Activated CD8-positive, alpha-beta memory T cell treated with anti-CD3 and anti-CD28 coated beads for 4 hours (primary cell): ENCODE measurements at places on chromosomes 6 and 20.

DNA sequence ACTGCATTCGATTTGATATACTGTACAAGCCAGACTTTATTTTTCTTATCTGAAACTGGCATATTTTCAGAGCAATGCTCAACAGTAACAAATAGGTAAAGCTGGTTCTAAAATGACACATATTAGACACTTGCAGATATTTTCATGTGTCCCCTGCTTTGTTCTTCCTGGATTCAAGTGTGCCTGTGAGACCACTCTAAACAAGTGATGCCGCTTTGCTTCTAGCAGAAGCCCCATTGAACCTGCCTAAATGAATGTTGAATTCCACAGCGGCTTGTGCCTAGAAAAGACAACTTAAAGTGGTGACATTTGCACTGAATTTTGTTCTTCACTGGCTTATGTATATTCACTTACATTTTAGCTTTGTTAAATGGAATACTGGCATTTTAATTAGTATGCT lies 115.7 kb downstream of the AKAP7 start:
- no peak for DNase-seq

- DNase-seq: no peak
Measured at GRCh38 chr6:20932284-20932683, 398.0 kb downstream of the CDKAL1 start.

DNA sequence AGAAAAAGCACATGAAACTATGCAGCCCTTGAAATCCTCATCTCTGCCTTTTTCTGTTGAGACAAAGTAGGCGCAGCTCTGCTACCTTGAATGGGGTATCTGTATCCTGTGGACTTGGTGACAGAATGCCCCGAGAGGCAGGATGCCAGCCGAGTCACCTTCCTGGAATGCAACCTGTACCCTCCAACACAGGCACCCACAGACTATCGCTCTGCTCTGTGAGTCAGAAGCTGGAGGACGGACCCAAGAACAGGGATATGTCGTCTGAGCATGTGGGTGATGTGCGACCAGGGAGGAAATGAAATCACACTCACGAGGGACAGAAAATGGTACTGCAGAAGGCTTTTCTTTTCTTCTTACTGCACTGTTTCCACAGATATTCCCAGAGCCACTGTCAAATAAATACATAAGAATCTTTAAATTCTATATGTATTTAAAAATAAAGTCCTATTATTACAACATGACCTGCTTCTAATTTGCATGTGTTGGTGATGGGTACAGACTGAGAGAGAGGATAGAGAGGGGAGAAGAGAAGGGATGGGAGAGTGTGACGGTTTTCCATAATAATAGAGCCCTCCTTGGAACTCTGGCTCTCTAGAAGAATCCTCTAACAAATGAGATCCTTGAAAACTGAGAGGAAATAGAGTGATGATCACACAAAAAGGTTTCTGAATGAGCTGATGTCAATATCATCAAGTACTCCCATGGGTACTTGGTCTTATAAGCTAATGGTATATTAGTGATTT lies 308.1 kb downstream of the FOXC1 start:
- no peak for DNase-seq

DNA sequence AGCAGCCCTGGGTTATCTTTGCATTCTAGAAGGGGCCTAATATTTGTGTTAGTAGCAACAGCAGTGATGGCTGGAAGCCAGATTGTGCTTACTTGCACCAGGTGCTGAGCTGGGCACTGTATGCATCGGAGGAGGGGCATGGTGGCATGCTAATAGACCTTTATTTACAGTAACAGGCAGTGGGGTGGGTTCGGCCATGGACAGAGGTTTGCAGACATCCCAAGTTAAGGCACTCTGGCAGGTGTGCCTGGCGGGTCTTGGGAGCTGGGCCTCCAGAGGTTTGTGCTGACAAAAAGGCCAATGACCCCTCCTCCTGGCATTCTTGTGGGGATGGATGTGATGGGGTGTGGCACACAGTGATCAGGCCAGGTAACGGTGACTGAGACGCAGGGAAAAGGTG lies 39.0 kb upstream of the CD93 start:
- DNase-seq: no peak

DNA sequence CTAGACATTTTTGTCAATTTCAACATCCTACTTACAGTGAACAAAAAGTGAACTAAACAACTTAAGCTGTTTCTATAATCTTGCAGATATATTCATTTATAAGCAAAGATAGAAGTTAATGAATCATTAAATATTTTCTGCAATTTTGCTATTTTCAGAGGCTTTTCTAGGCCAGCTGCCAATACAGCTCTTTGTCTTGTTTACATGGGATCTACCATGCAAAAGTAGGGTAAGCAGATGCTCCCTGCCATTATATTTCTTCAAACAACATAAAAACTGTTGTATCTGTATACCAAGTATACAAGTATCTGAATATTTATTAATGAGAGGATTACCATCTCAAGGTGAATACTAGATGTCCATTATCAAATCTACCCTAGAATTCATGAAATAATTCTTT lies 15.4 kb downstream of the PNISR start:
- DNase-seq: no peak

GRCh38 chr6:53342217-53342616 lies 6.5 kb downstream of the ELOVL5 start:
- no peak for DNase-seq

- DNase-seq: no peak
Measured at GRCh38 chr6:133092771-133093170, 148.4 kb upstream of the EYA4 start.

- no peak for DNase-seq
Measured at GRCh38 chr6:13331516-13332348, 3.4 kb upstream of the TBC1D7 start.

DNA sequence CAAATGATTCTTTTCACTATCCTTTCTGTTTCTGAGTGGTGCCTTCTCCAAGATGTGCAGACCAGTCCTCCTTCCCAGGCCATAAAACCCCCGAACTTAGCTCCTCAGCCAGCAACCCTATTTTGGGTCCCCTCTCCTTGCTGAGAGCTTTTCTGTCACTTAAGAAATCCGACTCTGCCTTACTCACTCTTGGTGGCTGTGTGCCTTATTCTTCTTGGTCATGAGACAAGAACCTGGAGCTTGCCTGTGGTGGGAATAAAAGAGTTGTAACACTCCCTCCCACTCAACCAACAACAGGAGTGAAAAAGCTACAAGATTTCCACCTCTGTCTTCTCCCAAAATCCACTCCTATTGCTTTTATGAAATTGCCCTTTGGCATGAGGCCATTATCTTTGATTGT lies 62.6 kb downstream of the RPS12 start:
- no peak for DNase-seq

DNA sequence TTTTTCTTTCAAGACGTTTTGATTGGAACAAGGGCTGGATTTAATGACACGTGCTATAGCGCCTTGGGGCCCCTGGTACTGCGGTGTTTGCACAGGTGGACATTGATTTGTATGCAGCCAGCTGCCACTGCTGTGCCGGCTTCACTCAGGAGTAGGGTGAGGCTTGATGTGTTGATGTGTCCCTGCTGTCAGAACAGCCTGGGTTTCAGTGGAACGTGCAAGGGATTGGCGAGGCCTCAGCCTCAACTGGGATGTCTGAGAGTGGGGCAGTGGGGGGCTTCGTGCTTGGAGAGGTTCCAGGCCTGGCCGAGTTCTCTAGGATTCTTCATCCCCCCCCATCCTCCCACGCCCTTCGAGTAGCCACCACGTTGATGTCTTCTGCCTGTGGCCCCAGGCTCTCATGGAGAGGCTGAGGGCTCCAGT lies 23.0 kb downstream of the PYGB start:
- no peak for DNase-seq

- no peak for DNase-seq
Measured at GRCh38 chr6:122322824-122323223, 76.6 kb upstream of the HSF2 start.

DNA sequence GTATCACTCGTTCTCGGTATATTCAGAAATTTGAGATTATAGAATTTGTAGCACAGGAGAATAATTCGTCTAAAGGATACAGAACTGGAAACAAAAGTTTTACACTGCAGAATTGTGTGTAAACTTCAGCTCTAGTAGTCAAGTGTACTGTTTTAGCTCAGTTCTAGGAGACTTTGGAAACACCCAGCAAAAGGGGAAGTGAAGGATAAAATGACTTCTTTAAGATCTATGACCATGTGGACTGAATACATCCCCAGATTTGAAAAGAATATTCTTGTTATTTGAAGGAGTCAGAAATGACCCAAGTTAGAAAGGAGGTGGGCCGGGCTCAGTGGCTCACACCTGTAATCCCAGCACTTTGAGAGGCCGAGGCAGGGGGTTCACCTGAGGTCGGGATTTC lies 174.0 kb upstream of the FOXQ1 start:
- DNase-seq: no peak

DNA sequence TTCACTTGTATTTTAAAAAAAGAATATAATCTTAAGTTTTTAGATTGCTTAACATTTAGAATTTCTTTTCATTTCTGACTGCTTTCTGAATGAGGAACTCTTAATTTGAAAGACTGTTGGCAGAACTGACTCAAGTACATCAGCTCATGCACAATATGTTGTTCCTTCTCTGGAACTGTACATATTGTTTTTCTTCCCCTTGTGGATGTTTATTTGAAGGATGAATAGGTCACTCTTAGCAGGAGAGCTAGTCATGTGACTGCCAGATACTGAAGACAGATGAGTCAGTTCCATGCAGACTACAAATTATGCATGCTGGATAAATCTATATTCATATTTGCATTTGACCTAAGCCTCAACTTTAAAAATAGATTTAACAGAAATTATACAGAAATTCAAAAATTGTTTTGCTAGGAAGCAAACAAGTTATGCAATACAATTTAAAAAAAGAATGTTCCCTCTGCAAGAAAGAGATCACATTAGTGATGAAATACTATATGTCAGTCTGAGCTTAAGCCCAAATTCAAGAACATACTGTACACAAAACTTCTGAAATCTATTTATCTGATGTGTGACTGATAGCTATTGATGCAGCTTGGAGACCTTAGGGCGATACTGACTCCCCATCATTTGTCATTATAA lies 1274.9 kb upstream of the GJE1 start:
- no peak for DNase-seq

DNA sequence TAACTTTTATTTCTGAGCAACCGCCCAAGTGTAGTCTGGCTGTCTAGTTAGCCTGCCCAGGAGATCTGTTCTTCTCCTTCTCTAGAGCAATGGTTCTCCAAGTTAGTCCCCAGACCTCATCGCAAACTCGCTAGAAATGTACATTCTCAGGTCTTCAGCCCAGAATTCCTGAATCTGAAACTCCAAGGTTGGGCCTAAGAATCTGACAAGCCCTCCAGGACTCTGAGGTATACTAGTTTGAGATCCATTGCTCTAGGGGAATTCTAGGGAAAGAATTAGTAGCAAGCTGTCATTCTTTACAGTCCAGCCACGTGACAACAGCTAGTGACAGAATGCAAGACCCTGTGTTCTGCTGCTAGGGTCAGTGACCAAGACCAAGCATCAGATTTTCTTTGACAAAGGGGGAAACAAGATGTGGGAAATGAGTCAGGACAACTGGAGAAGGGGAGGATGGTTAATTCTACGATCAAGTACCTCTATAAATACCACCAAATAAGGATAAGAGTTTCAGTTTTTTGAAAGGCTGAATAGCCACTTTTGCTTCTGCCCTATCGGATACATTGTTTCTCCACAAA lies 5.8 kb downstream of the UBE2V1 start:
- no peak for DNase-seq

DNA sequence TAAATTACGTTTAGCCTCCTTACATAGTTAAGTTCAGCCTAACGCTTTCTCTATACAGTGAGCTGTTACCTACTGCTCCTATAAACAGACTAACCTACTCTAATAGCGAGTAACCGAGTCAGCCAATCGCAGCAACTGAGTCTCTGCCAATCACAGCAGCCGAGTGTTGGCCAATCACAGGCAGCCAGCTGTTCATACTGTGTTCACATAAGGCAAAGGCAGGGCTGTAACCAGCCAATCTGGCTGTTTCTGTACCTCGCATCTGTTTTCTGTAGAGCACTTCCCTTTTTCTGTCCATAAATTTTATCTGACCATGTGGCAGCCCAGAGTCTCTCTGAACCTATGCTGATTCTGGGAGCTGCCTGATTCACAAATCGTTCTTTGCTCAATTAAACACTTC lies 263.9 kb upstream of the JARID2 start:
- no peak for DNase-seq

GRCh38 chr6:134472046-134472445 lies 154.1 kb upstream of the SGK1 start:
- DNase-seq: no peak

- no peak for DNase-seq
Measured at GRCh38 chr6:167760979-167761793, 65.5 kb upstream of the AFDN start.

DNA sequence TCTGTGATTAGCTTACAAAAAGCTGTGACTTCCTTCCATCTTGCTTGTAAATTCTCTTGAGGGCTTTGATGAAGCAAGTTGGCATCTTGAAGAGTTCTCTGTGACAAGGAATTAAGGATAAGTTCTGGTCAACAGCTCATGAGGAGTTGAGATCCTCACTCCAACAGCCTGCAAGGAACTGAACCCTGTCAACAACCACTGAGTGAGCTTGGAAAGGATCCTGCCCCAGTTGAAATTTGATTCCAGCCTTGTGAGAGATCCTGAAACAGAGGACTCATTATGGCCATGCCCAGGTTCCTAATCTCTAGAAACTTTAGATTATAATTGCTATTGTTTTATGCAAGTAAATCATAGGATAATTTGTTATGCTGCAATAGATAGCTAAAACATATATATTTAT lies 133.7 kb downstream of the PTCHD4 start:
- no peak for DNase-seq

DNA sequence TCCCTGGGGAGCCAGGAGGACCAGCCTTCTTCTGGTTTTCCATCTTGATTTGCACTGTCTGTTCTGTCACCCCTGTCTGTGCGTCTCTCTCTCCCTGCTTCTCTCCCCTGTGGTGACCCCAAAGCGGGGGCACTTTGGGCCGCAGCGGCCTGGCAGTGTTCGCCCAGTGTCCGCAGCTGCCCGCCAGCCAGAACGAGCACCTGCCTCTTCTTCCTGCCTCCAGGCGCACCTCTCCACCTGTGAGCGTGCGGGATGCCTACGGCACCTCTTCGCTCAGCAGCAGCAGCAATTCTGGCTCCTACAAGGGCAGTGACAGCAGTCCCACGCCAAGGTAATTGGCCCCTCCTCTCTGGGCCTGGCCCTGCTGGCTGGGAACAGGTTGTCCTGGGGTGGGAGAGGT lies 30.8 kb downstream of the SNPH start:
- DNase-seq: no peak

- DNase-seq: no peak
Measured at GRCh38 chr20:5160882-5161281, 34.1 kb downstream of the CDS2 start.

GRCh38 chr6:165092881-165093595 lies 216.4 kb downstream of the C6orf118 start:
- no peak for DNase-seq
